ENCODE measurements at places on chromosomes 6 and 20.

GRCh38 chr6:36028088-36028876 is 674 bp downstream of the MAPK14 start:
- DNase-seq, result peak; percentile 20

GRCh38 chr6:16318538-16318937 is 80.2 kb downstream of the GMPR start:
- DNase-seq, result peak; percentile 66

DNA sequence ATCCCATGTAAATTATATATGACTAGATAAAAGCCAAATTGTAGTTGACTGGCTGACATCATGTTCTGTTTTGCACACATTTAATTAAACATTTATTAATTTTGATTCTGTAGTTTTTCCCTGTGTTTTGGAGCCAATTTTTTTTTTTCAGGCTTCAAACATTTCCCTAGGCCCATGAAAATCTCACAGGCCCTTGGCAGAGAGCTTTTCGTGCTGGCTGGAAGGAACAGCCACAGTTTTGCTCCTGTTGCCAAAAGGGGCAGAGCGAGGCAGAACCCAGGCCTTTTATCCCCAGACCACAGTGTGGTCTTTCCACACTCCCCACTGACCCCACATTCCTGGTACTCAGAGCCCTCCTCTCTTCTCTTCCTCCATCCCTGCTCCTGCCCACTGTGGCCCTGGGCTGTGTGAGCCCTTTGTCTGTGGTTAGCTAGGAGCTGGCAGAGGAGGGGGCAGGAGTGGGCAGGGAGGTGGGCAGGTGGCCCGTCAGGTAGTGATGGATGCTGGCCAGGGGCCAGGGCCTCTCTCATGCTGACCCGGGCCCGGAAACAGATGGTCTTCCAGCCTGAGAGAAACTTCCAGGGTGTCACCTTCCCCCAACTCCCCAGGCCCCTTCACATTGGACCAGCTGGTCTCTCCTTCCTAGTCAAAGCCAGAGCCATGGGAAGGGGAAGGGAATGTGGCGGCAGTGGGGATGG is 19.4 kb upstream of the CCM2L start:
- no peak for DNase-seq

- peak; percentile 55 for DNase-seq
Observed at GRCh38 chr6:98769546-98769945, 64.8 kb upstream of the POU3F2 start.

All from HT1080 (cell line).